ENCODE measurements at places on chromosomes 11 and 22.

GRCh38 chr22:20083157-20083890, 3.3 kb downstream of the DGCR8 start:
- no peak for DNase-seq

- no peak for DNase-seq
Measured at GRCh38 chr11:57798905-57799559, 37.4 kb downstream of the CTNND1 start.

DNA sequence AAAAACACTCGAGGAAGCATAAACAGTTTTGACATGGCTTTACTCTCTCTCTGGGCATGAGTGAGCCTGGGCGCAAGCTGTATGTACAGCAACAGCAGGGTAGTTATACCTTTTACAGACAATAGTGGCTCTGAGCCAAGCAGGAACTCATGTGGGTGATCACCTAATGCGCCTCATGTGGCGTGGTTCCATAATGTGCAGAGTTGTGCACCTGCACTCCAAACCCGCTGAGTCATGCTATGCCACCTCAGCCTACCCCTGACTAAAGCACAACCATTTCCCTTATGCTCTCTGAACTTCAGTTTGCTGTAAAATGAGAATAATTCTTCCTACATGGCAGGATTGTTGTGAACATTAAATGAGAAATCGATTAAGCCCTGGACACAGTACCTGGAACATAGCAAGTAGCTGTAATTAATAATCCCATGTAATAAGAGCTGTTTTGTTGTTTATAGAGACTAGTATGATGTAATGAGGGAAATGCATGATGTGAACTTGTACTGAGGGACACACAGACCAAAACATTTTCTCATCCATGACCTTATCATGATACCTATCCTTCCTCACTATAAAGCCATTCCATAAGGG, 71.6 kb downstream of the CCDC34 start:
- no peak for DNase-seq

DNA sequence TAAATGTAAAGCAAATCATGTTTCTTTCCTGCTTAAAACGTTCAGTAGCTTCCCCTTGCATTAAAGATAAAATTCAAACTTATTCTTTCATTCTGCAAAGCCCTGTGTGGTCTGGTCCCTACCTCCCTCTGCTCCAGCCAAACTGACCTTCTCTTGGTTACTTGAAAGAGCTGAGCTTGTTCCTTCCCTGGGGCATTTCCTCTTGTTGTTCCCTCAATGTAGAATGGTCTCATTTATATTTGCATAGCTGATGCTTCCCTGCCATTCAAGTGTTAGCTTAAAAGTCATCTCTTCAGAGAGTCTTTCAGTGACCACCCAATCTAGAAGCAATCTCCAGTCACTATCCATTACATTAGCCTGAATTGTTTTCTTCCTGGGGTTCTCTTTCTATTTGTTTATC, 1618.5 kb upstream of the TENM4 start:
- DNase-seq = no peak

DNA sequence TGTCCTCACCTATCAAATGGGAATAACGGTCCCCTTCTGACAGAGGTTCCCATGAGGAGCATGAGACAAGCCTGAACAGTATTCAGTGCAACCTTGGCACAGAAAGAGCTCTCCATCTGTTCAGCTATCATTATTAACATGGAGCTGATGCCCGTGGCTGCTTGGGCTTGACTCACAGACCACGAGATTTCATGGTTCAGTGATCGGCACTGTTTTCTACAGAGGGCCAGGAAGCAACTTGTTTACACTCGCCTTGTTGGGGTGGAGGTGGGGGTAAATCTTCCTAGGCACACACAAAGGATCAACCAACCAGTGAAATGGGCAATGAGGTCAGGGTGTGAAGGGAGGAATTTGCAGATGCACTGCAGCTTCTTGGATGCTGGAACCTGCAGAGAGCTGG, 88.2 kb downstream of the CWC15 start:
- no peak for DNase-seq

GRCh38 chr11:38971141-38971540, 2373.1 kb upstream of the RAG2 start:
- DNase-seq = no peak

GRCh38 chr11:62242021-62242420, at the start of gene SCGB1D2:
Gene SCGB1D2 (plus strand): TSS chr11:62242239. CDS start chr11:62242308, 69 bp downstream.
- no peak for DNase-seq
